ENCODE measurements at places on chromosomes 6 and 20. TPM values are rescaled to one million over a fixed set of nuclear protein-coding genes. Genes with fewer than 3 reads are reported as not detected.

The EFHC1 gene
- 14.5 TPM for total RNA-seq

The CALHM5 gene
- not detected for total RNA-seq

The ELOVL5 gene
- 57.2 TPM for total RNA-seq

The TAGAP gene
- total RNA-seq = not detected

The UNC5CL gene
- total RNA-seq = 0.58 TPM

The TMEM63B gene
- total RNA-seq = 26.9 TPM

The TRIM31 gene
- 0.11 TPM for total RNA-seq

- DNase-seq = no peak
Measured at GRCh38 chr6:9136141-9136822, 700.9 kb upstream of the SLC35B3 start.

DNA sequence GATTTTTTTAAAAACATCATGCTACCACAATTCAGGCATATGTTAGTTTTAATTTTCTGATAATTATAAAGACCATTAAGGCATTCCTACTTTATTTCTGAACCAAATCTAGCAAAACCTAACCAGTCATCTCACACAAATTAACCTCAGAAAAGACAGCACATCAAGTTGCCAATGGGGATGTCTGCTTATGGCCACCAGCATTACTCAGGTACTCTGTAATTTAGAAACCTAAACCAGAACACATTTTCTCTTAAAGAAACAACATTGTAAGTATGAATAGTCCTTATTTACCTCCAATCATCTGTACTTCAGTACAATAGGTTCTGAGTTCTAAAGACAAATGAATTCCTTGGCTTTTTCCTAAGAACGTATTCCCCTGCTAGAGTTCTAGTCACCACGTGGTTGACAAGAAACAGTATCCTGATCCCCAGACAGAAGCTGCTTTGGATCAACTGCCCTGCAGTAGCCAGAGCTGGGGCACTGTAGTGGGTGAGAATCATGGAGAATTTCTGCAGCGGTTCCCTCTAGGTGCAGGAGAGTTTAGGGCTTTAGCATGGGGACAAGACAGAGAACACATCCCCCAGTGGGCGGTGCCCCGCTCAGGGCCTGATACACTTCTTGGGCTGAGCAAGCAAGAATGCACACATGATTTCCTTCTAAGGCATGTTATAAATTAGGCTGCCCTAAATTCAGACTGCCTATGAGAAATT is 15.4 kb downstream of the GCLC start:
- DNase-seq = no peak

DNA sequence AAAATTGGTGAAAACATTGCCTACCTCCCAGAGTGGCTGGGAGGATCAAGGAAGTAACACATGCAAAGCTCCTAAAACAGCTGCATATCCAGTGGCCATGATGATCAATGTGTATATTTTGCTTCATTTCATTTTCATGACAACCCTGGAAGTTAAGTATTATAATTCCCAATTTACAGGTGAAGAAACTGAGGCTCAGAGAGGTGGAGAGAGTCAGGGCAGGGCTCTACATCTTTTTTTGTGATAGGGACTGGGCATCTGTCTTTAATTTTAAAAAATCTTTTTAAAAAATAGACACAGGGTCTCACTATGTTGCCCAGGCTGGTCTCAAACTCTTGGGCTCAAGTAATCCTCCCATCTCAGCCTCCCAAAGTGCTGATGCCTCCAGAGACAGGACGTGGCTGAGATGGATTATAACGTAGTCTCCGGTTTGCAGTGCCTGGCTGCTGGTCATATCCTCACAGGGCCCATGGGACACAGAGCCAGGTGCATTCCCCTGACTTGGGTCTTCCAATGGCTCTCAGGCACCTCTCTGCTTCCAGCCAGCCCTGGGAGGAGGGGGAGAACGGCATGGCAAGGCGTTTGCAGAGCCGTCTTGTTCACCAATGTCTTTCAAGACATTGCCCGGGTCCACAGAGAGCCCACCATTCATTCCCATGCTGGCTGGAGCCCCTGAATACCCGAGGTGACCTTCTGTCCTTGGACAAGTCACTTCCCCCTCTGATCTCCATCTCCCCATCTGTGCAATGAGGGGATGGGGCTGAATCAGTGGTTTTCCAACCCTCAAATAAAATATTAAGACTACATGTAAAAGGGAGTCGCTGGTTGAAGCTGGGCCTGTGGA is 38.3 kb downstream of the HNF4A start:
- no peak for DNase-seq

DNA sequence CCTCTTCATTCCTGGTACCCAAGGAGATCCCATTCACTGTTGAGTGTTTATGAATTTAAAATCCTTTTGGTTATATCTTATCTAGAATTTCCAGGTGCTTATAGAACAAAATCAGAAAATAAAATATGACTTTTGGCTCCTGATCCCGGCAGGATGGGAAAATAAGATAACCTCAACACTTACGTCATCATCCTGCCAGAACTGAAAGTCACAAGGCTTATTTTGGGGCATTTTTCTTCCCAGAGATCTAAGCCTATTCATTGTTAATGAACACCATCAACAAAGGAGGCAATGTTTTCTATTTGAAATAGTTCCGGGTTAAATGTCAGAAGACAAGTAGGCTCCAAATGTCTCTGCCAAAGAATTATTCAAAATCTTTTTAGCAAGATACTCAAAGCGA is 580.6 kb downstream of the TFAP2A start:
- DNase-seq = no peak

DNA sequence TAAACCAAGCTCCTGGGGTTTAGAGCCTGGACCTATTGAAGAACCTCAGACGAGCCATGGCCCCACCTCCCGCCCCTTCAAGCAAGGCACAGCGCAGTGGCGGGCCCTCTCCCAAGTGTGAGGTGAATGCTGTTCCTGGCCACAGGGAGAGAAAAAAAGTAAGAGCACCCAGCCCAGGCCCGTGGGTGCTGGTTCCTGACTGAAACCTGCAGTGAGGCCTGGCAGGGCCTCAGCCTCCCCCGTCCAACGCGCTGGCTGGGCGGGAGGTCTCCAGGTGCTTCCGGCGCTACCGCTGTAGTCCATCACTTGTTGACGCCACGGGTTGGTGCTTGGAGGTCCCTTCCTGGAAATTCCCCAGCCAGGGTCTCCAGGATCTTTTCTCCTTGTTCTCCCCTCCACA is 5.5 kb upstream of the FAM83C start:
- DNase-seq = no peak

GRCh38 chr6:163861627-163862026 is 447.1 kb downstream of the QKI start:
- DNase-seq = no peak

GRCh38 chr20:10710991-10711775 is 37.4 kb upstream of the JAG1 start:
- peak; percentile 55 for DNase-seq

GRCh38 chr6:38591439-38591838 is 48.3 kb downstream of the BTBD9 start:
- no peak for DNase-seq

DNA sequence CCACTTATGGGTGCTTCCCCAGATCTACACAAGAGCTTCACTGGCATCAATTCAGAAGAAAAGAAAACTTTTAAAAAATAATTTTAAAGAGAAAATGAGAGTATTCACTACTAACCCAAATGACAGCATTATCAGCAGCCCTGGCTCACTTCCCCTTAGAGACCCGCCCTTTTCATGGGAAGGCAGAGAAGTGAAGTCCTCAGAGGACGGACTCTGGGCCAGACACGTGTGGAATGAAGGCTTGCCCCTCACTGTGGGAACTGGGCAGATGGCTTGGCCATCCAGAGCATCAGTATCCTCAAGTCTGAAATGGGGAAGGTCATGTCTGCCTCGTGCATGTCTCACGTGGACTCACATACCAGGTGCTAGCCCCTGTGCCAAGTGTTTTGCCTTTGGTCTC is 63.5 kb downstream of the JAG1 start:
- no peak for DNase-seq

GRCh38 chr20:52534616-52535015 is 343.0 kb upstream of the ZFP64 start:
- no peak for DNase-seq

DNA sequence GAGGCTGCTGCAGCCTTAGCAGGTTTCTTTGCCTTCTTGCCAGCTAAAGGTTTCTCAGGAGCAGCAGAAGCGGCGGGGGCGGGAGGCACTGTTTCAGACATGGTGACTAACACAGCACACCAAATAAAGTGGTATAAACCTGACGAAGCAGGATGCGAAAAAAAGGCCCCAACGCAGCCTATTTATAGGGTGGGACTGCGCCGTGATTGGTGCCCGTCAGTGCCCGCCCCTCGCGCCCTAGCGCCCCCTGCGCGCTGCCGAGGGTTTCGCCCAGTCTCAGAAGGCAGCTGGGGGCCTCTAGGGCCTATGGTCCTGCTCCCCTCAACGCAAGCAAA is 55.0 kb downstream of the TRIM38 start:
- no peak for DNase-seq

- DNase-seq = no peak
Measured at GRCh38 chr6:41518118-41518517, 28.1 kb upstream of the FOXP4 start.

DNA sequence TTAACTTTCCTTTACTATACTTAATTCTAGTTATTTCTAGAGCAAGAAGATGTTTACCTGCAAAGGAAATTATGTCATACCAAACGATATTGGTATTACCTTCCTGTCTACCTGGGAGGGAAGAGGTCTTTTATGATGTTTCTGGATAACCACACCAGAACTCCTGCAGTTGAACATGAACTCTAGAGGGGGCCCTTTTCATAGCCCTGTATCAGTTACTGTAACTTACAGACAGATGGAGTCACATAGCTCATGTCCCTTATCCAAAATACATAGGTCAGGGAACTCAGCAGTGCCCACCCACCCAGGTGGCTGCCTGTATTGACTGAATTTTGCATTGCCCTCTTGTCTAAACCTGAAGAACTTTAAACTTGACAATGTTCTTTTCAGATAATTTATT is 35.1 kb upstream of the MYL9 start:
- peak; percentile 42 for DNase-seq

DNA sequence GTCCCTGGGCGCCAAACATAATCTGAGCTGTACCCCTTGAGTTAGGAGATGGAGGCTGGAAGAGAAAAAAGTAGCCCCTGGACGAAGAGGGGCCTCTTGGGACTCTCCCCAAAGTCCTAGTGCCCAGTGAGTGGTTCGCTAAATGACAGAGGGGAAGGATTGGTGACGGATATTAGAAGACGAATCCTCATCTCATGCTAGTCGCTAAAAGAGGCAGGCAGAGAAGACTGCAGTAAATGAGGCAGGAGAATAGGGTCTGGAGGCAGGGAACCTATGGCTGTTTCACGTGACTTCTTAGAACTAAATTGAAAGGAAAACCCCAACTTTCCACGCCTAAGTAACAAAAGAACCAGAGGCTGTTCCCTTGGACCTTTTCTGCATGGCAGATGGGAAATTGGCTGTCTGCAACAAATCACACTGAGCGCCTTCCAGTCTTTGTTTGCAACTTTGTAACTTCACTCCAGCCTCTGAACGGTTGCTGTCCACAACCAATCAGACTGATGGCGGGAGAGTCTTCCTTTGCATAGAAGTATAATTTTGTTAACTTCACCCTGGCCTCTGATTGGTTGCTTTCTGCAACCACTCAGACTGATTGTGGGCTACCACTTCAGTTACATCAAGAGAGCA is 731 bp upstream of the RBL1 start:
- no peak for DNase-seq

DNA sequence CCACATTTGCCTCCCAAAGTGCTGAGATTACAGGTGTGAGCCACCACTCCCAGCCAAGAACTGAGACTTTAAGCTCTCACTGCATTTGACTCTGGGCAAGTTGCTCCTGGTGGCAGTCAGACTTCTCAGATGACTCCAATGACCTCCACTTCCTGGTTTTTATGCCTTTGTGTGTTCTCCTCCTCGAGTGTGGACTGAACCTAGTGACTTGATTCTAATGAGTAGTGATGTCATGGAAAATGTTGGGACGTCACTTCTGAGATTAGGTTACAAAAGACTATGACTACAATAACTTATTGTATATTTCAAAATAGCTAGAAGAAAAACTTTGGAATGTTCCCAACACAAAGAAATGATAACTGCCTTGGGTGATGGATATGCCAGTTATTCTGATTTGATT is 12.0 kb downstream of the SPINT3 start:
- peak; percentile 17 for DNase-seq

- DNase-seq = peak; percentile 79
Measured at GRCh38 chr6:42279144-42279781, 61.6 kb upstream of the MRPS10 start.

DNA sequence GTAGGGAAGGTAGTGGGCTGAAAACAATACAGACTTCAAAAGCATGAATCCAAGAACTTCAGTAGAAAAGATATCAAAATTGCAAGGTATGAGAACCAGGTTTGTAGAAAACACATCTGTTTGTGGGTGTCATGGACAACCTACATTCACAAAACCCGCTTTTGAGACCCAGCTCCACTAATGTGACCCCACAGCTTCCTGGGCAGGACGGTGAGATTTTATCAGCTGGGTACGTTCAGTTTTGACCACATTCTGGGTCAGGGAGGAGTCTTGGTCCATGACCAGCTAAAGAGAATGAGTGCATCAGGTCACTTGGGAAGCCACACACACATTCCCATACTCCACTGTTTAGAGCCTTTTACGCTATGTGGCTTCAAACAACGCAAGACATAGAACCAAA is 77.1 kb downstream of the BCAS1 start:
- DNase-seq = no peak

DNA sequence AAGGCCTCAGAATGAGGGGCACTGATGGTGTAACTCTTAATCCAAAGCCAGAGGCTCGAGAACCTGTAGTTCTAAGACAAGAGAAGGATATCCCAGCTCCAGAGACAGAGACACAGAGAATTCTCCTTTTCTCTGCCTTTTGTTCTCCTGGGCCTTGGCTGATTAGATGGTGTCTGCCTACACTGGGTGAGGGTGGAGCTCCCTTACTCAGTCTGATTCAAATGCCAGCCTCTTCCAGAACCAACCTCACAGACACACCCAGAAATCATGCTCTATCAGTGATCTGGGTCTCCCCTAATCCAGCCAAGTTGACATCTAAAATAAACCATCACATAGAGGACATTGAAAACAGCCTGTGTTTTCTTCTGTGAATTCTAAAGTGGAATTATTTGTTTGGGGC is 68.0 kb upstream of the SMIM28 start:
- no peak for DNase-seq

DNA sequence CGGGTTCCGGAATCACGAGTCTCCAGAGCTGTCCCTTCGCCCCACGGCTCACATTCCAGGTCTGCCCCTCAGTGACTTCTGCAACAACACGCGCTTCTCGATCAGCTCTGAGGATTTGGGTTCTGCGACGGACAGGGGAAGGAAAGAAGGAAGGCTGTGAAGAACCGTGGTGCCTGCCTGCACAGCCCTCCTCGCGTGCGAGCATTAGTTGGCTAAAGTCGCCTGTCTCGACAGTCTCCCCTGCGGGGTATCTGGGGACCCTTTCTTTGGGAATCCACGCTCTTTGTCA is 23.1 kb downstream of the VPS52 start:
- peak; percentile 40 for DNase-seq

Measured in PC-3 (cell line).